Fibroblast of skin of right quadriceps (primary cell): ENCODE measurements at places on chromosomes 11 and 22.

DNA sequence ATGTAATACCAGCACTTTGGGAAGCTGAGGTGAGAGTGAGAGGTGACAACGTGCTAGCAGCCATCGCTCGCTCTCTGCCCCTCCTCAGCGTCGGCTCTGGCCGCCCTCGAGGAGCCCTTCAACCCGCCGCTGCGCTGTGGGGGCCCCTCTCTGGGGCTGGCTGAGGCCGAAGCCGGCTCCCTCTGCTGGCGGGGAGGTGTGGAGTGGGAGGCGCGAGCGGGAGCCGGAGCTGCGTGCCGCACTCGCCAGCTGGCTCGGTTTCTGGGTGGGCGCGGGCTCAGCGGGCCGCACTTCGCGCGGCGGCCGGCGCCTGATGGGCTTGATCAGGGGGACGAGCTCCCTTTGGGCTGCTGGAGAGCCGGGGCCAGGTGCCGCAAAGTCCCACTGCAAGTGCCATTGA, 98.9 kb upstream of the UBASH3B start:
- DNase-seq, result peak; percentile 37

DNA sequence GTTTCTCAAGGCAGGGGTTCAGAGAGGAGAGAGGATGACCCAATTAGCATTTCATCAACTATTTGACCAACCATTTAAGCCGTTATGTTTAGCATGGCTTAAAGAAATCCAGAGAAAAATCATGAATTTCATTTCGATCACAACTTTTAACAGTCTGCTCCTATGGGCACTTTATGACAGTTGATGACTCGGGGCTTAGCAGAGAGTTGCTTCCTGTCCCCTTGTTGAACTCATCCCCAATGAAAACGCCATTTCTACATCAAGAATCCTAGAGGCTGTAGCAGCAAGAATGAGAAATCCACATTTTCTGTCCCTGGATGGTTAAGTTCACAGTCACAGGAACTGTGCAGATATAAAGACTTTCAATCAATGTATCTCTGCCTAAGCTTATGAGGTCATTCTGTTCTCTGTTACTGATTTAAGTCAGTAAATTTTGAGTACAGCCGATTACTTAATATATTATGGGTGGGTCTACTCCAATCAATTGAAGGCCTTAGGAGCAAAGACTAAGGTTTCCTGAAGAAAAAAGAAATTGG, 81.1 kb downstream of the BDNF start:
- peak; percentile 31 for DNase-seq

- DNase-seq, result no peak
Observed at GRCh38 chr22:50161508-50162390, 8.8 kb upstream of the PANX2 start.

DNA sequence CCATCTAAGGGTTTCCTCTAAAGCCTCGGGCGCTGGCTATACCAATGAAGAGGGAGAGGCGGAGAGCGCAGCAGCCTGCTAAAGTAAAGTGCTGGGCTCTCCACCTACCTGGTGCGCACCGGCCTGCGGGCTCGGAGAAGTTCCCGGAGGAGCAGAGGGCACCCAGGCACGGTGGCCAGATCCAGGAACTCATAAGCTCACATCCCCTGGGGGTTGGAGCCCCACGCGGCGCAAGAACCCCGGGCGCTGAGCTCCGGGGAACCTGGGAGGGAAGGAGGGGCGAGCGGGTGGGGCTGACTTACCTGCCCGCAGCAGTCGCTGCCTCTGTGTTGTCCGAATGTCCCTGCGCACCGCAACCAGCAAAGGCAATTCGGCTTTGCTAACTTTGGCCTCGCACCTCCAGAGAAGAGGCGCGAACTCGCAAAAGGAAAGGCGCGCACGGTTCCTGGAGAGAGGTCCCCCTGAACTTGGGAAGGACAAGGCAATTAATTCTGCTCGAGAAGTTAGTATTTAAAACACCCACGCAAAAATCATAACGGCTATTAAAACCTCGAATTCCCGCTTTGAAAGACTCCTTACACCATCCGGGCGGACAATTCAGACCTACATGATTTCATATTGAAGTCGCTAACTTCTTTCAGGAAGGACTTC, 127.6 kb upstream of the C11orf58 start:
- DNase-seq, result no peak

- no peak for DNase-seq
Observed at GRCh38 chr22:47848184-47848920, 1085.9 kb downstream of the TBC1D22A start.

DNA sequence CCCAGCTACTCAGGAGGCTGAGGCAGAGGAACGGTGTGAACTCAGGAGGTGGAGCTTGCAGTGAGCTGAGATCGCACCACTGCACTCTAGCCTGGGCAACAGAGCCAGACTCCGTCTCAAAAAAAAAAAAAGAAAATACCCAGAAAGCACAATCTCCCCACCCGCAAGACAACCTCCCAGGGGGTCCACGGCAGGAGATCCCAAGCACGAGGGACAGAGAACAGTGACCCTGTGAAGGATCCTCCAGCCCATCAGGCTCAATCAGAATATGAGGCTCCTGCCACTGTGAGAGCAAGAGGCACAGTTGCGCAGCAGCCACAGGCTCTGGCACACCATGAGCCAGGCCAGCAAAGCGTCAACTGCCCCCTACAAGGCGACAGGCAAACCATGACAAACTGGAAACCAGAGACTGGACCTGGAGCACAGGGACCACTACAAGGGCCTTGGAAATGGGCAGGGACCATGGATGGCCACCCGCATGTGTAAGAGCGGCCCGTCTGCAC, 164.8 kb upstream of the GRK3 start:
- no peak for DNase-seq

- no peak for DNase-seq
Observed at GRCh38 chr22:37209140-37209845, 3.0 kb downstream of the SSTR3 start.

DNA sequence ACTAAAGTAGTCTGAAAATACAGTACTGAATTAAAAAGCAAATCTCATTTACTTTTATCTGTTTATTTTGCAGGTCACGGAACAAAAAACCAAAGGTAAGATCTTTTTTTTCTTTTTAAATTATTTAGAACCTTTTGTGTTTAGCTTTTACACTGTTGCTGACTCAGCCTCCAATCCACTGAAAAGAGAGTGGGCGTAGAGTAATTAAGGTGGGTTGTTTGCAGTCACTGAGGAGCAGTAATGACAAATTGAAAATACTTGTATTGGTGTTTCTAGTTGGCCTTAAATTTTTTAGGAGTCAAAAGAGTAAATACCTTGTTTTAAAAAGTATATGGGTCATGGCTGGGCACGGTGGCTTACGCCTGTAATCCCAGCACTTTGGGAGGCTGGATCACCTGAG, 73.4 kb downstream of the TNRC6B start:
- DNase-seq, result no peak

- no peak for DNase-seq
Observed at GRCh38 chr11:96189351-96189750, 153.6 kb downstream of the MAML2 start.
